Mucosa of gallbladder (tissue), 1 donor: ENCODE measurements at places on chromosomes 5 and 9. TPM values are rescaled to one million over a fixed set of nuclear protein-coding genes. Genes with fewer than 3 reads are reported as not detected.

Gene CNTFR
- 23.0 TPM for total RNA-seq

Gene ELAVL2
- 0.23 TPM for total RNA-seq

- no peak for DNase-seq
These were observed 314.1 kb upstream of the PTGER4 start for GRCh38 chr5:40365342-40366330.

GRCh38 chr9:130927995-130928900, 10.8 kb downstream of the FIBCD1 start:
- DNase-seq: peak; percentile 66

Gene CA9
- total RNA-seq: 777 TPM

- no peak for DNase-seq
These were observed 77.9 kb upstream of the RPS23 start for GRCh38 chr5:82356021-82356420.

Gene TLE1
- total RNA-seq: 70.1 TPM

DNA sequence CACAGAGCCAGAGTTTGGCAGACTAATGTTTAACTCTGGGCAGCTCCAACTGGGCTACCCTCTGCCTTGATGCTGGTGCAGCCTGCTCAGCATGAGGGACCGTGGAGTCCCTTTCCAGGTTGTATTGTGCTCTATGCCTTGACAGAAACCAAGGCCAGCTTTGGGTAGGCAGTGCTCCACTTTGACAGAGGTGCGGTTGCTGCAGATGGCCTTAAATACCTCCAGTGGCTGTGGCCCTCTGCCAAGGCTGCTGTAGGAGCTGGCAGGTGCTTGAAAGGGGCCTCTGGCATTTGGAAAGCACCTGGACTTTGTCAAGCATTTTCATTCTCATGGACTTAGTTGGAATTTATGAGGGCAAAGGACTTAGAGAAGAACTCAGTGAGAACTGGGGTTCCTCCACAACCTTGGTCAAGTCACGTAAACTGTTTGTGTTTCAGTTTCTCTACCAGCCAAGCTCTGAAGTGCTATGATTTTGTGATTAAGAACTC, 249.7 kb upstream of the ZNF462 start:
- no peak for DNase-seq

DNA sequence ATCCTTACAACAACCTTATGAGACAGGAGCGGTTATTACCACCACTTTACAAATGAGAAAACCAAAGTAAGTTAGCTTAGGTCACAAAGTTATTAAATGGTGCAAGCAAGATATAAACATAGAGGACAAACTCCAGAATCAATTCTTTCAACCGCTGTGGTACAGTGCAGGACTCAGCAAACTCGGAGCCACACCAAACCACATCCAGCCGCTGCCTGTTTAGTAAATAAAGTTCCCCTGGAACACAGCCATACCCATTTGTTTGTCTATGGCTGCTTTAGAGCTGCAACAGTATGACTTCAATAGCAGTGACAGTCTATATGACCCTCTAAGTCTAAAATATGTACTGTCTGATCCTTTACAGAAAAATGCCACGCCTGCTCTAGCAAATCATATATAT, 1567.2 kb upstream of the WWC1 start:
- DNase-seq: peak; percentile 13

Gene TLE4
- 47.9 TPM for total RNA-seq

DNA sequence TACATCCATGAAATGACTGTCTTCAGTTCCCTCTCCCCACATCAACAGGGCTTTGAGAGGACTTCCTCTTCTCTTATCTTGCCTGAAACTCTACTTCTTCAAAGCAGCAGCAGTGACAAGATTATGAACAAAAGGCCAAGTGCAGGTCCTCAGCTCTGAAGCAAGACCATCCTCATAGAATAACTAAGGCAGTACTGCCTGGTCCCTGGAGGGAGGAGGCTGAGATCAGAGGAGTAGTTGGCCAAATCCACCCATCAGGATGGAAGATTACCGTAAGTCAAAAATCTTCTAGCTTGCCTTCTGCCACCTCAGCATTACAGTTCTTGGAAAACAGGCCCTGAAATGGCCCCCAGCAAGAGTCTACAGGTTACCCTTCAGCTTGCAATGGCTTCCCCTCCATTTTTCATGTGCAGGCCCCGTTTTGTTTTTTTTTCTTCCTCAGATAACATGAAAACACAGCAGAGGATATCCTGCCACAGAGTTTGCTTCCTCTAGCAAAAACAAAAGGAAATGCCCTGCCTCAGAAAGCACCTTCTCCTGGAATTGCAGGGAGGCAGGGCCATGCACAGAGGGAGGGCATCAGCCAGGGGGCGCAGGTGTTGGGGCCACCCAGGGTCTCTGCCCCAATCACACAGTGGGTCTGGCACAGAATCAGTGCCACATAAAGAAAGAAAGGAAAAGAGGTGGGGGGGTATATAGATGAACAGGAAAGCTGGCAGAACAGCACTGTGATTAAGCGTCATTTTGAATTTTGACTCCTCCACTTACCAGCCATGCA, 40.0 kb downstream of the KLHL3 start:
- DNase-seq: no peak

DNA sequence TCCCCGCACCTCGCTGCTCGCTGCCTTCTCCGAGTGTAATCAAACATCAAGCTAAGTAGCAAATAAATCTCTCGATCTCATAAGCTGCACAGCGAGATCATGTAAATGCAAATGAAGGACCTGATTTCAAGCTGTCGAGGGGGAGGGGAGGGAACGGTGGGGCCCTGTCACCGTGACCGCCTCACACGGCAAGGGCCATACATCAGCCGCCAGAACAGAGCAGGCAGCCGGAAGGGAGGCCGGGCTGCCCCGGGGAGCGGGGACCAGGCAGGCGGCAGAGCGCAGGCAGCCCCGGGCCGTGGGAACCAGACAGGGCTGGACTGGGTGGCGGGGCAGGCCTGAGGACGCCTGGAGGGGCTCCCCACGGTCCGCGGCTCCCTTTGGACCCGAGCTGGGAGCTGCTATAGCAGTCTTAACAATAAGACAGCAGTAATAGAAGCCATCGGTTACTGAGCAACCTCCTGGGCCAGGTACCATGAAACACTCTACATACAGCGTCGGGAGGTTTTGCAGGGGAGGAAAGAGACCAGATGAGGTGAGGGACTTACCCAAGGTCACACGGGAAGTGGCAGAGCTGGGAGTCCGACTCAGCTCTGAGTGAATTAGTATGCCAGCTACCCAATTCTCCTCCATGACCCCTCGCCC, 76.8 kb downstream of the CFAP77 start:
- DNase-seq: no peak

GRCh38 chr5:58849921-58850667, 267.2 kb downstream of the RAB3C start:
- peak; percentile 80 for DNase-seq

DNA sequence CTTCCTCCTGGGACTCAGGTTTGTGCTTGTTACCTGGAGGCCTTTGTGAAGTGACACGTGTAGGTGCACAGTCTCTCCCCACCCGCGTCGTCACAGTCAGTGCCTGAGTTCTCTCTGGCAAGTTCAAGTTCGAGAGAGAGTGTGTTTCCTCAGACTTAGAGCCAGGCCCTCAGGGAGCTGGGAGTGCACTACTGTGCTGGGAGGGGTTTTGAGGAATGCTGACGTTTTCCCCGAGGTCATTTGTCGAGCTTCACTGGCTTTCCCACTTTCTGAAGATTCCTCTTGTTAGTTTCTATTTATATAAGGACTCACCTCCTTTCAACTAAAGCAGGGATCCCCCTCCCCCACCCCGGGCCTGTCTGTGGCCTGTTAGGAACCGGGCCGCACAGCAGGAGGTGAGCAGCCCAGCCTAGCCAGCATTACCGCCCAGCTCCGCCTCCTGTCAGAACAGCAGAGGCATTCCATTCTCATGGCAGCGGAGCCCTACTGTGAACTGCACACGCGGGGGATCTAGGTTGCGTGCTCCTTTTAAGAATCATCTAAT, 209.2 kb downstream of the DIRAS2 start:
- peak; percentile 34 for DNase-seq

Gene NRARP
- 124 TPM for total RNA-seq

DNA sequence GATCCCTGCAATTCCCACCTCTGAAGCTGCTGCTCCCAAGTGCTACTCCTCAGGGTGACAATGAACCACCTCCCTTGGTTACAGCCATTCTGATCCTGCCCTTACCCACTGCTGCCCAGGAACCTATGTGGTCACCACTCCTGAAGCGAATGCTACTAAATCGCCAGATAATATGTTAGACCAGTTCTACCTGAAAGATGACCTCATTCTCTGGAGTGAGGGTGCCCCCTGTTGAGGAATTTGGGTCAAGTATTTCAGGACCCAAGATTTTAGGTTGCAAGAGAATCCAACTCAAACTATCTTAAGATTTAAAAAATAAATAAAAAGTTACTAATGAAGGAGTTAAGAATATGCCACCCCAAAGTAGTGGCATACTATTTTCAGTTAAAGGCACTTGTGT, 5.8 kb upstream of the SNAPC3 start:
- DNase-seq: peak; percentile 58

GRCh38 chr9:107569174-107569573, 79.6 kb upstream of the KLF4 start:
- peak; percentile 25 for DNase-seq

DNA sequence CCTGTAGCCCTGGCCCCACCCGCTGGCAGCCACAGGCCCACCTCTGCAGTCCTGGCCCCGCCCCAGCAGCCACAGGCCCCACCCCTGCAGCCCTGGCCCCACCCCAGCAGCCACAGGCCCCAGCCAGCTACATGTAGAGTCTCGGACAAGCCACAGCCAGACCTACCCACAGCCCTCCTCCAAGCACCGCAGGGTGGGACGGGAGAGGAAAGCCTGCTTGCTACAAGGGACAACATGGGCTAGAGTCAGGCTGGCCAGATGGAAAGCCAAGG, 49.5 kb upstream of the SARDH start:
- peak; percentile 28 for DNase-seq

Gene AK8
- 0.98 TPM for total RNA-seq

DNA sequence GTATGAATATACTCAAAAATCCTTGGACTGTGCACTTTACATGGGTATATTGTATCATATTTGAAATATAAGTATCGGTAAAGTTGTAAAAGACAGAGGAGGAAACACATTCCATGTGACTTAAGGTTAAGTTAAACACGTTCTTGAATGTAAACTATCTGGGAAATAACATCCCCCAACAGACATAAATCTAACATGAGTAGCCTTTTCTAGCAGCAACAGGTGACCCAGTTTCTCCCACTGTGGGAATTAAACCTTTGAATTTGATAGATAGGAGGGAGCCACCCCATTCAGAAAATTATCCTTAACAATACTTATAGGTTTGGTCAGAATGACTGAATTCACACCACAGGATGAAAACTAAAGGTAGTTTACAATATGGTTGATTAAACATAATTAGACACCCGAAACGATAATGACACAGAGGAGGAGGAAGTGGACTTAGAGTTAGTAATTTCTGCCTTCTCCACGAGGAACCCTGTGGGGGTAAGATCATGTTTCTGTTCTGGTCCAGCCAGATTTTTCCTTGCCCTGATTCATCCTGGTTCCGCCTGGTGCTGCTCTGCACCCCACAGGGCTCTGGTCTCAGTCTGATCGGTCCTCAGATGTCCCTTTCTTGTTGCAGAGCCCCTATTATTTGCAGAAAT, 84.6 kb upstream of the DNAH5 start:
- DNase-seq: no peak

Gene SPATA6L
- total RNA-seq: 25.0 TPM

DNA sequence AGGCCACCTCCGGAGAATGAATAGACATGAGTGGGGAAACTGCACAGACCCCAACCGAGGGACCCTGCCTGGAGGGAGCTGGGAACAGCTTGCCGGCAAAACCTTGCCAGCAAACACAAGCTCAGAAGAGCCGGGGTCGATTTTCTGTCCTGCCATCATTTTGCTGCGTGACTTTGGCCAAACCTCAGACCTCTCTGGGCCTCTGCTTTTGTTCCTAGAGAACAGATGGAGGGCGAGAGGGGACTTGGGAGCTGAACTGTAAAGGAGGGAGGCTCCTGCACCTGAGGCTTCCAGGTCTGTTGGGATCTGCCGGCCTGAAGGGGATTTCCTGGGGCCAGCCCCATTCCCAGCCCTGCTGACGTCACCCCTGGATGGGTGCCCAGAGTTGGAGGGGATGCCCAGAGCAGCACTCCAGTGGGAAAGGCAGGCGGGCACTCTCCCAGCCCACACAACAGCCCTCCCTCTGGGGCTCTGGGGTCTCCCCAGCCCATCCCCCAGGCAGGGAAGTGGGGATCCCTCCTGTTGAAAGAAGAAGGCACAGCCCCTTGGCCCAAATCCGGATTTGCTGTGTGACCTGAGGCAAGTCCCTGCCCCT, 40.4 kb upstream of the SYNPO start:
- DNase-seq: peak; percentile 70

DNA sequence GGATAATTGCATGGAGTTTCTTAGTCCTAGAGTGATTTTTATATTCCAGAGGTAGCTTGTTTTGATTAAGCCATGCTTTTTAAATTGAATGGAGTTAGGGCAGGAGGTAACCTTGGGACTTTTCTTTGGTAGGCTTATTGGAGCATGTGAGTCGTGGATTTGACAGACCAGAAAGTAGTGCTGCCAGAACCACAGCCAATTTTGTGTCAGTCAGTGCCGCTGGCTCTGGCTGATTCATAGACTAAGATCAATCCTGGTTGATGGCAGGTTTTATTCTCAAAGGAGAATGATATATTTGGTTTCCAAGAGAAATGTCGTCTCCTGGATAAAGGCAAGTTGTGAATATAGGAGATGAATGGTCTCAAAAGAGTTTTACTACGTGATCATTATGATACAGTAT, 20.3 kb downstream of the RAI14 start:
- no peak for DNase-seq

- no peak for DNase-seq
These were observed 1.7 kb downstream of the GRIN3A start for GRCh38 chr9:101736717-101737116.

DNA sequence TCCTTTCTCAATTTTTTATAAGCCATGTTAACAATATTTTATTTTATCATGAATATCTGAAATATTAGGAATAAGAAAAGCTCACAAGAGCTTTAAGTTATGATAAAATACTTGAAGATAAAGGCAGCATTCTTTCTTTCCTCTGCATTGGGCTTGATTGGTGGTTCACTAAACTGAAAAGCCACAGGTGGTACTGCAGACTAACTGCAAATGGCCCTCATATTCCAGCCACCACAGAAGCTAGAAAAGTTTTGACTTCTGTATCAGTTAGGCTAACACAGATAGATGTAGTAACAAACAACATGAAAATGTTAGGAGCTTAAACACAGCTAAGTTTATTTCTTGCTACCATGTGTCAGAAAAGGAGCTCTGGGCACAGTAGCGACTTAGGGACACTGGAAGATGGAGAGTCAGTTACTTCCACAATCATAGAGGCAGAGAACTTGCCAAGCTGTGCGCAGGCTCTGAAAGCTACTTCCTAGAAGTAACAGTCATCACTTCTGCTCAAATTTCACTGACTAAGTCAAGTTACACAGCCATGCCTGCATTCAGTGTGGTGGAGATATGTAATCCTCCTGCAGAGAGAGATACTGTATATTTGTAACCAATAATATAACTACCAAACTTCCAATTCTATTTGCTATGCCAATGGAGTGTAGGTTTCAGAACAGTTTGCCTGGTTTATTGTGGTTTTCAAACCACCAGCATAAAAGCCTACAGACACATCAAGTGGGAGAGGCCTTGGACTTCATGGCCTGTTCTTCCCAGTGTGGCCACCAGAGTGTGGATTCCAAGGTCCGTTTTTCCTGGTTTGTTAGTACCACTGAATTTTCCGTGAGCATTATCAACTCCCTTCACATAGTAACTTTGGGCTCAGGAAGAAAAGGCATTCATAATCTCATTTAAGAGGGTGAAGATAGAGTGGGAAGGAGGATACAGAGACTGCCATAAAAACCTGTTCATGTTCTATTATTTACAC, 268.3 kb downstream of the PJA2 start:
- no peak for DNase-seq

Gene DRD1
- total RNA-seq: 0.81 TPM
